Stimulated activated naive B cell treated with anti-CD40 and anti-IgM and Interleukin-4, amounts not matched to agents 10 μg/mL and 1 μg/mL and 100 μg/mL, for 72 hours (primary cell): ENCODE measurements at places on chromosomes 3 and 15.
A peak's percentile ranks its signal among the peaks of the same experiment; 100 is the strongest.

DNA sequence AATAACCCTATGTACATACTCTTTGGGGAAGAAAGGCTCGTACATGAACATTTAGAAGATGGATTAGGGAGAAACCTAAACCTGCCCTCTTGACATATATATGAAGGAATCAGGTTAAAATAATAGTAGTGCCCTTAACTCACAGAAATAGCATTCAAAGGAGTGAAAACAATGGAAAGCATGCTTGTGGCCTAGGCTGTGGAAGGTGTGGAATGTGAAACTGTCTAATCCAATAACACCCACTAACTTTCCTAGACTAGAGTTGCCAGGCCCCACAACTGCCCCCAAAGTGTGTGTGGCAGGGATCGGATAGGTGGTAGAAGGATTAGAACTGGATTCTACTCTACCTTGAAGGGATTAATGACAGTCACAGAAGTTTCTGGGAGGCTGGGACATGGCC, 317.4 kb upstream of the LRRFIP2 start:
- no peak for DNase-seq

DNA sequence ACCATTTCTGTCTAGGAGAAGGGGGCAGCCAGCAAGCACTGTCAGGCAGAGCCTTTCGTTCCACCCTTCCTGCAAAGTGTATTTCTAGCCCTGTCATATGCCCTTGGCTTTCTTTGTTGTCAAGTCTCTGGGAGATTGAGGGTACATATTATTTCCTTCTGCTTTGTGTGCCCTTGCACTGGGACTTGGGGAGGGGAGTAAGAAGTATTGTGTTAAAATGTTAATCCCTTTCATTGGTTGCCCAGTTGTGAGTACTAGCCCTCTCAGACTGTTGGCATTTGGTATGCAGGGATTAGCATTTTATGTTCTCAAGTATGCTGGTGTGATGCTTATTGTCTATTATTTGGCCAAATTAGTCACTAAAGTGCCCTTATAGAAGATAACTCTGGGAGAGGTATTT, 63.9 kb downstream of the RBM6 start:
- no peak for DNase-seq

DNA sequence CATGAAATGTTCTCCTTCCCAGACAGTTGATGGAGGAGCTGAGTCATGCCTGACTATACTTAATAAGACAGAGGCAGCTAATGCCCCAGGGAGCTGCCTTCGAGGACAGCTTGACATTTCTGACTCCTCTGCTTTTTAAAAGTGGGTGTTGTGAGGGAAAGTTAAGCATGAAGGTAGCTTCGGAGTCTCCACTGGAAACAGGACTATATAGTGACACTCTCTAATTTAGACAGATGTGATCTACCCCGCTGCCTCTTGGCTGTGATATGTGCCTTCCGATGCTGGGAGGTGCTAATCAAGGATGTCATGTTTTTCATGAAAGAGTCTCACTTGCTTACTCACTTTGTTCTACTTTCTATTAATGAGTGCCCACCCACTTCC, 72.7 kb downstream of the IL1RAP start:
- peak; percentile 56 for DNase-seq

- DNase-seq: no peak
These were observed 160.6 kb upstream of the IQSEC1 start for GRCh38 chr3:13233487-13234485.

GRCh38 chr15:63504979-63505841, 817 bp downstream of the USP3 start:
- no peak for DNase-seq

GRCh38 chr3:112631257-112631656, 9.7 kb downstream of the CCDC80 start:
- DNase-seq: no peak

DNA sequence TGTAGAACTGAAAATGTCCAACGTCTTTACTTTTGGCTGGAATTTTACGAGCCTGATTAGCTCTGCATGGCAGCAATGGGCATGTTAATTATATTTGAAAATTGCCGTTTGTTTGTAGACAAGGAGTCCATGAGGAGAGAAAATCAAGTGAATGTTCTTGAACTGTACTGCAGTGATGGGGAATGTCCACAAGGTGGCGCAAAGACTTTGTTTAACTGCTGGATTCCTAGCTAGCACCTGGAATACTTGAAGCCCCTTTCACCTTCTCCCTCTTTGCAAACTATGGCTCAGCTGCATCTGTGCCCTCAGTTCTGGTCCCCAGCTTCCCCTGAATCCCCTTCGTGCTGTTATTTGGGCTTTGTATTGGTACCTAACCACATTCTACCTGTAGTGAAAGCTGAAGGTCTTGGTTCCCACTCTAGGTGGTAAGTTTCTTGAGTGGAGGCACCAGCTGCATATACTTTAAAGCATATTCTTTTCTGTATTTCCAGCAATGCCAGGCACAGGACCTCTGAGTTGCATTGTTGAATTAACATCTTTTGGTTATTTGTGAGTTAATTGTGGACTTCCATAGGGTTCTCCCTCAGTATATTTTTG, 25.3 kb downstream of the EXOG start:
- DNase-seq: no peak

DNA sequence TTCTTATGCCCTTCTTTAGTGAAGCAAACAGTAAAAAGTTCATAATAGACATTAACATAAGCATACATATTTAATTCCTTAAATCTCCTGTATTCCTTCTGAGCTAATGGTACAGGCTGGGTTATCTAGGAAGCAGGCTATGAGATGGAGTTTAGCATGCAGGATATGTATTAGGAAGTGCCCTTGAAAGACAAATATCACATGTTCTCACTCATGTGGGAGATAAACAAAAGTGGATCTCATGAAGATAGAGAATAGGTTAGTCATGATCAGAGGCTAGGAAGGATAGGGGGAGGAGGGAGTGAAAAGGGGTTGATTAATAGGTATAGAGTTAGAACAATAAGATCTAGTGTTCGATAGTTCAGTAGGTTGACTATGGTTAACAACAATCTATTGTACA, 105.4 kb downstream of the CLASP2 start:
- DNase-seq: no peak

DNA sequence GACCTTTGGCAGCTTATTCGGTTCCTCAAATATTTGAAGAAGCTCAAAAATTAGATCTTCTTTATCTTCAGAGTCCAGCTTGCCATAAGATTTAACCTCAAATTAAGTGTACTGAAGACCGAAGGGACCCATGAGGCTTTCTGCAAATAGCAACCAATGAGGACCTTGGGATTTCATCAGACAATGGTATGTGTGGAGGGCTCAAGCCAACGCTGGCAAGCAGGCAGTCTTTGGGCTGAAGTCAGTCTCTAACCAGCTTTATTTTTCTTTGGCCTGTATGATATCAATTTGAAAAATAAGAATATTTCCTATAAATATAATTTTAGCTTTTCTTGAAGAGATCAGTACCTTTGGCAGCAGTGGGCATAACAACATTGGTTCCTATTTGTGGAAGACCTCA, 692.7 kb downstream of the MCTP2 start:
- DNase-seq: no peak

- DNase-seq: no peak
These were observed 466 bp upstream of the HCN4 start for GRCh38 chr15:73369154-73369694.

GRCh38 chr3:56702490-56703315, 19.6 kb upstream of the TASOR start:
- peak; percentile 24 for DNase-seq

GRCh38 chr15:89472785-89473256, 23.6 kb downstream of the RHCG start:
- peak; percentile 55 for DNase-seq

- DNase-seq: no peak
These were observed 70.1 kb downstream of the PLXNA1 start for GRCh38 chr3:127053026-127053425.

DNA sequence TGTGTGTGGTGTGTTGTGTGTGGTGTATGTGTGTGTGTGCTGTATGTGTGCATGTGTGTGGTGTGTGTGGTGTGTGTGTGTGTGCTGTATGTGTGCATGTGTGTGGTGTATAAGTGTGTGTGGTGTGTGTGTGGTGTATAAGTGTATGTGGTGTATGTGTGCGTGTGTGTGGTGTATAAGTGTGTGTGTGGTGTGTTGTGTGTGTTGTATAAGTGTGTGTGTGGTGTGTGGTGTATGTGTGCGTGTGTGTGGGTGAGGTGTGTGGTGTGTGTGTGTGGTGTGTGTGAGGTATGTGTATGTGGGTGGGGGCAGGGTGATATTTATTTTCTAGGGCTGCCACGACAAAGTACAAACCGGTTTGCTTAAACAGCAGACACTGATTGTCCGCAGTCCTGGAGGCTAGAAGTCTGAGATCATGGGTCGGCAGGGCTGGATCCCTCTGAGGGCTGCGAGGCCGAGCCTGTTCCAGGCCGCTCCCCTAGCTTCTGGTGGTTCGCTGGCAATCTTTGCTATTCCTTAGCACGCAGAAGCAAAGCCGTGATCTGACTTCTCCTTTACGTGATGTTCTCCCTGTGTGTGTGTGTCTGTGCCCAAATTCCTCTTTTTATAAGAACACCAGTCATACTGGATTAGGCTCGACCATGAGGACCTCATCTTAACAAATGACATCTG, 160.2 kb downstream of the XXYLT1 start:
- DNase-seq: no peak

GRCh38 chr3:291646-292436, 95.3 kb downstream of the CHL1 start:
- DNase-seq: no peak

- no peak for DNase-seq
These were observed 236.6 kb downstream of the SV2B start for GRCh38 chr15:91336687-91337086.
